Activated CD4-positive, alpha-beta T cell treated with anti-CD3 and anti-CD28 coated beads for 48 hours (primary cell): ENCODE measurements at places on chromosomes 12 and 14.

- no peak for DNase-seq
Observed at GRCh38 chr14:53399057-53399456, 245.9 kb upstream of the DDHD1 start.

DNA sequence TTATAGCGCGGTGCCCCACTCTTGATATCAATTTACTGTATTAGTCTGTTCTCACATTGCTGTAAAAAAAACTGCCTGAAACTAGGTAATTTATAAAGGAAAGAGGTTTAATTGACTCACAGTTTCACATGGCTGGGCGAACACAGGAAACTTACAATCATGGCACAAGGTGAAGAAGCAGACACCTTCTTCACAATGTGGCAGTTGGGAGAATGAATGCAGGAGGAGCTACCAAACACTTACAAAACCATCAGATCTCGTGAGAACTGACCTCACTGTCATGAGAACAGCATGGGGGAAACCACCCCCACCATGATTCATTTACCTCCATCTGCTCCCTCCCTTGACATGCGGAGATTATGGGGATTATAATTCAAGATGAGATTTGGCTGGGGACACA is 42.3 kb downstream of the FBXO34 start:
- DNase-seq: peak; percentile 27

DNA sequence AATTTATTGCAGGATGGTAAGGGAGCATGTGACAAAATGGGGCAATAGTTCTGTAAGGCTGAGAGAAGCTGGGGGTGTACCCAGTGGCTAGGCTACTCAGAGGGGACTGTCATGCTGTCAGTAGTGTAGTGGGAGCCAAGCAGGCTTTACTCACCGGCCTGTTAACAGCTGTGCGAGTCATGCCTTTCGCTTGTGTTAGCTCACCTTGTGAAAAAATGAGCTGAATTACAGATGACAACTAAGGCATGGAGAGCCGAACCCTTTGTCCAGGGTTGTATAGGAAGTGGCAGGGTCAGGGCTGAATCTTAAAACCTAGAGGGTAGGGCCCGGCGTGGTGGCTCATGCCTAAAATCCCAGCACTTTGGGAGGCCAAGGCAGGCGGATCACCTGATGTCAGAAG is 37.9 kb downstream of the SH2B3 start:
- peak; percentile 75 for DNase-seq

GRCh38 chr14:56808110-56808382 is 2.2 kb downstream of the OTX2 start:
- DNase-seq: no peak

DNA sequence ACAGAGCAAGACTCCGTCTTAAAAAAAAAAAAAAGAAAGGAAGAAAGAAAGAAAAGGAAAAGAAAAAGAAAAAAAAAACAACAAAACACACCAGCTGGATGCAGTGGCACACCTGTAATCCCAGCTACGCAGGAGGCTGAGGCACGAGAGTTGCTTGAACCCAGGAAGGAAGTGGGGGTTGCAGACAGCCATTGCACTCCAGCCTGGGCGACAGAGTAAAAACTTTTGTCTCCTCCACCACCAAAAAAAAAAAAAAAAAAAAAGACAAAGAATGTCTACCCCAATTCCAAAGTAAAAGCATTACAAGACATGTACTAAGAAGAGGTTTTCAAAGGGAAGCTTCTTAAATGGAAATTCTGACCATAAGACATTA is 53.4 kb downstream of the HNRNPC start:
- no peak for DNase-seq

- DNase-seq: no peak
Observed at GRCh38 chr14:60175255-60175902, 10.2 kb upstream of the DHRS7 start.

DNA sequence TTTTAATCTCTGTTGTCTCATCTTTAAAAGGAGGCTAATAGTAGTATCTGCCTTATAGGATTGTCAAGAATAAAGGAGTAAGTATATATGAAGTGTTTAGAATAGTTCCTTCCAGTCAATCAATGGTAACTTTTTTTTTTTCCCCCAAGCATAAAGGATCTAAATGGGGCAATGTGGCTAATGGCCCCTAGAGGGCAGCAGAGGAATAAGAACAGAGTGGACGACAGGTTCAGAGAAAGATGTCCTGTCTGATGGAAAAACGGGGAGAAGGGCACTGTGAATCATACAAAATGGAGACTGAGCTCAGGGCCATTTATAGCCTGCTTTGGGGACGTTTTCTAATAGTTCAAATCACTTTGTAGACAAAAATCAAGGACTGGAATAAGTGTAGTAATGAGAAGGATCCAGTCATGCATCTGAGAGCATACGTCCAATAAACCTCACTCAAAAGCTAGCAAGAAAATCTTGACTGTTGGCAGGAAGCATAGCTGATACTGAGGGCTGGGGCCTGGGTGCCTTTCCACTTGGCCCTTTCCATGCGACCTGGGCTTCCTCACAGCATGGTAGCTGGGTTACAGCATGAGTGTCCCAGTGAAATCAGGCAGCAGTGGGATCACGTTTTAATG is 51.3 kb downstream of the IFNG-AS1 start:
- DNase-seq: peak; percentile 75

DNA sequence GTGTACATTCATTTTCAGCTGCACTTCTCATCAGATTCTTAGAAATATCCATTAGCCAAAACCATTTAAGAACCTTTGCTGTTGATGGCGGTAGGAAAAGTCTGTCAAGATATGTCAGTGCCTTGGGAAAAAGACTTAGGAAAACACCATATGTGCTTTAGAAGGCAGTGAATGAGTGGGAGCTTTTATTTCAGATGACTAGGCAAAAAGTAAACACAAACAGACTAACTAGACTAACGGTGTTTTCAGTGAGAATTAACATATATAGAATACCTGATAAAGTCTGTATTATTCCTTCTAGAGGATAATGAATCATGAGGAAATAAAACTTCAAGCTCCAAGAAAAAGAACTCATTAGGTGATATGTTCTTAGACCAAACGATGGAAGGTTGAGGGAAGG is 418.9 kb downstream of the NAV3 start:
- no peak for DNase-seq

DNA sequence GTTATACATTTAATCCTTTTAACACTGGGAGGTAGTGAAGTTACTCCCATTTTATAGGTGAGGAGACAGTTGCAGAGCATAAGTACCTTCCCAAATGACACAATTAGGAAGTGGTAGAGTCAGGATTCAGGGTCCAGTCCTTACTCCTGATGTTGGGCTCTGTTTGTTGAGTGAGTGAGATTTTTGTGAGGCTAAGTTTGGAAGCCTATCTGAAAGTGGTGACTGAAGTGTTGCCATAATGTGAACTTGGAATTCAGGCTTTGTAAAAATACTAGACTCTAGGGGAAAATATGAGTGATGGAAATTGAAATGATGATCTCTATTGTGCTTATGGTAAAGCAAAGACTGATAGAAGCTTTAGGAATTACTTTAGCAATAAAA is 2.2 kb downstream of the NUDT4 start:
- DNase-seq: no peak

DNA sequence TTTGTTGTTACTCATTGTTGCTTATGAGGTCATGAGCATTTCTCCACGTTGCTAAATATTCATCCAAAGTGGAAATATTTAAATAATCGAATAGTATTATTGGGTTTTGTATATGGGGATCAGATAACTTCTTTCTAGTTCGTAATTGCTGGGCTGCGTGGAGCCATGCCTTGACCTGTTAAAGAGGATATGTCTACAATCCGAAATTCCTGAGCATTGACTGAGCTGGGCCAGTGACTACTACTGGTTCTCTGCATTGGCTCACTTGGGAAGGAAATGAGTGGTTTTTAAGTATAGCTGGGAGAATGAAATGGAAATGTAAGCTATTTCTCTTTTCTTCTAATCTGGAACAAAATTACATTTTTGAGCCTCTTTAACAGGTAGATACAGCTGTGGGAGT is 163.2 kb downstream of the RPL10L start:
- no peak for DNase-seq

DNA sequence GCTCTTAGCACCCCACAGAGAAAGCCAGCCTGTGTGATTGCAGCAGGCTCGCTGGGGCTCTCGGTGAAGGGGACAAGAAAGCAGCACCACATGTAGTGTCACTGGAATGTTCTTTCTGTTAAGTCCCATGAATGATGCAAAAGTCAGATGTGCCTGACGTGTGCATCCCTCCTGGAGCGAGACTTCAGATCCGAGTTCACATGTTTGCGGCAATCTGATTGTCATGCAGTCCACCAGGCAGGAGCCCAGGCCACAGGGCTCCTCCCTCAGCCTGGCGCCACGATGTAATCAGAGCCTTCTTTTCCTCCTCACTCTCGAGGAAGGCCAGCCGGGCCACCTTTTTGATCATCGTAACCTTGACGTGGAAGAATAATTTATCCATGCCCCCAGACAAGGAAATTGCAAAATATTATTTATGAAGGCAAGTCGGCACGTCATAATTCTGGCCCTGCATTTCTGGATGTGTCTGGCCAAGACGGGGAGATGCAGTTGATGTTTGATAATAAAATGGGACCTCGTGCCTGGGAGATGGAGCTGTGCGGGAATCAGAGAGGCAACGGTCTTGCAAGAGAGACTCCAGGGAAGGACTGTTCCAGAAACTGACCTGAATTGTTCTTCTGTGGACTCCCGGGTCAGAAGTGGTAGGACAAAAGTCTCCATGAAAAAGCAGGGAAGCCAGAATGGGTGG is 214.6 kb downstream of the PHETA1 start:
- no peak for DNase-seq

GRCh38 chr12:7100239-7100638 is 8.0 kb upstream of the C1R start:
- DNase-seq: no peak

- DNase-seq: no peak
Observed at GRCh38 chr14:76975051-76975450, 53.5 kb downstream of the IRF2BPL start.

- DNase-seq: peak; percentile 99
Observed at GRCh38 chr12:47705566-47706425, at the start of gene RPAP3. RPAP3 (minus strand) TSS chr12:47706030; CDS start chr12:47702840, 3,190 bp downstream.

- DNase-seq: no peak
Observed at GRCh38 chr14:92134456-92134855, 12.7 kb downstream of the CPSF2 start.

DNA sequence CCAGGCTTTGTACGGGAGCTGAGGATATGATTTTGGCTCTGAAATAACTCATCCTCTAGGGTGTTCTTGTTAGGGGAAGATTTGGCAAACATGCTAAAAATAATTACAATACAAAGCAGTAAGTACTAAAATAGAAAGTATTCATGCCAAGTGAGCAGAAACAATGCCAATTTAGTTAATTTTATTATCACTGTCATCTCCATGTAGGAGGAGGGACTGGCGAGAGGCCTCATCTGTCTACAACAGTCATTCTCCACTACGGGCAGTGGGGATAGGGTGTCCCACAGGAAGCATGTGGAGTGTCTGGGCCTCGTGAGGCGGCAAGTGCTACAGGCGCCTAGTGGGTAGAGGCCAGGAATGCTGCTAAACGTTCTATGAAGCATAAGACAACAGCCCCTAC is 3.3 kb downstream of the ISM2 start:
- no peak for DNase-seq

DNA sequence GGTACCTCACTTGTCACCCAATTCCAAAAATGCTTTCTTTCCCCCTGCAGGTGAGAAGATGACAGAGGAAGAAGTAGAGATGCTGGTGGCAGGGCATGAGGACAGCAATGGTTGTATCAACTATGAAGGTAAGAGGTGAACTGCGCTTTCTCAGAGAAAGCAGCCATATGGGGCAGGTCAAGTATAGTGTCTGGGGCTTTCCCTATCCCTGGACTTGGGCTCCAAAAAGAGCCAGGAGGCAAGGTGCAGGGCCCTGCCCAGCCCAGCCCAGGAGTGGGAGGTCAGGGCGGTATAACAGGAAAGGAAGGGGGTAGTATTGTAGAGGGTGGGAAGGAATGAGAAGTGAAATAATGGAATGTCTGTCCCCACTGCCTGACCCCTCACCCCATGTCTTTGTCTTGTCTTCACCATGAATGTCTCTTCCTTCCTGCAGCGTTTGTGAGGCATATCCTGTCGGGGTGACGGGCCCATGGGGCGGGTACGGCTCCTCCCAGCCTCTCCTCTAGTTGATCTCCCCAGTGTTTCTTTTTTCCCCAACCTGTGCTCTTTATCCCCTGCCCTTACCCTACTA is 2.1 kb downstream of the MYL6 start:
- peak; percentile 73 for DNase-seq

- no peak for DNase-seq
Observed at GRCh38 chr12:58104351-58104755, 163.0 kb downstream of the ATP23 start.

- DNase-seq: no peak
Observed at GRCh38 chr12:69732088-69732487, 6.6 kb upstream of the RAB3IP start.

DNA sequence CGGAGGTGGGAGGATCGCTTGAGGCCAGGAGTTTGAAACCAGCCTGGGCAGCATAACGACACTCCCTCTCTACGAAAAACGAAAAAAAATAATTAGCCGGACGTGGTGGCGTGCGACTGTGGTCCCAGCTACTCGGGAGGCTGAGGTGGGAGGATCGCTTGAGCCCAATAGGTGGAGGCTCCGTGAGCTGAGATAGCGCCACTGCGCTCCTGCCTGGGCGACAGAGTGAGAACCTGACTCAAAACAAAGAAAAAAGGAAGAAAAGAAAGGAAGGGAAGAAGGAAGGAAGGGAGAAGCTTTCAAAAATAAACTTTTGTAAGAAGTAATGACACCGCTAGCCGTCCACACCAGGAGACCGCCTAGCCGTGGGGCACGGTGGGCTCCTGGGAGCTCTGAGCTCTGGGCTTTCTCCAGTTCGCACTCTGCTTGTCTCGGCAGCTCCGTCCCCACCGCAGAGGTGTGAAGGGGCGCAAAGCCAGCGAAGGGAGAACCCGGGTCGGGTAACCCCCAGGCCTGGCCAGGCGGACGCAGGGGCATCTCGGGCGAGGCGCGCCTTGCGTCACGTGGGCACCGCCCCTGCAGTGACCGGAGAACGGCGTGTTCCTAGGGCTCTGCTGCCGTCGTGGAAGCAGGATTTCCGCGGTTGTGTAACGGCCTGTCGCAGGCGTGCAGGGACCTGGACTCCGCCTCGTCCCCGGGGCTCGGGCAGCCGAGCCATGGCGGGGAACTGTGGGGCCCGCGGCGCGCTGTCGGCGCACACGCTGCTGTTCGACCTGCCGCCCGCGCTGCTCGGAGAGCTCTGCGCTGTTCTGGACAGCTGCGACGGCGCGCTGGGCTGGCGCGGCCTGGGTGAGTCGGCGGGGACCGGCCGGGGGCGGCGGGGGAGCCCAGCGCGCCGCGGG is at the start of gene IRAK3:
Gene IRAK3 (plus strand): TSS at position 631 of the 902 bp plus-strand sequence. CDS start 86 bp downstream, at position 717.
- DNase-seq: peak; percentile 47

DNA sequence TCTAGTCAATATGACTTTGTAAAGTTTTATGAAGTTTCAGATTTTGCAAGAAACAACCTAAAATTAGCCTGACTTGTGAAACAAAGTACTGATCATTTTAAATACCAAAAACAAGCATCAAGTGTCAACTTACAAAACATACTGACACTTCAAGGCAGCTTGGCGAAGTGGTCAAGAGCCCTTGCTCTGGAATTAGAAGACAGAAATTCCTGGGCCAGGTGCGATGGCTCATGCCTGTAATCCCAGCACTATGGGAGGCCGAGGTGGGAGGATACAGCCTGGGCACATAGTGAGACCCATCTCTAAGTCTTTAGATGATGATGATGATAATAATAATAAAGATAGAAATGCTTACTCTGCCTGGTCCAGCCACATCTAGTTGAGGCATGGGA is 45.4 kb upstream of the NR2C1 start:
- no peak for DNase-seq

GRCh38 chr12:34257093-34257492 is 234.8 kb downstream of the ALG10 start:
- no peak for DNase-seq
